ENCODE measurements at places on chromosomes 12 and 14.

DNA sequence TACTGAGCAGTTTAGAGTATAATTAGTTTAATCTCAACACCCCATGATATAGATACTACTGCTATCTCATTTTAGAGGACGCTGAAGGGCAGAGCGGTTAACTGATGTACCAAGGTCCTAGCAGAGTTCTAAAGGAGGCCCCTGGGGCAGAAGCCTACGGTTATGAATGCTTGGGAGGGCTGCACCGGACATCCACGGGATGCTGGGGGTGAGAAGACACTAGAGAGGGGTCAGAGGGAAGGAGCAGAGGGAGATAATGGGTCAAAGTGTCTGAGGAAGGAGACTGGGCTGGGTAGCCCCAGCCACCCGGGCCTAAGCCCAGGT, 1.6 kb upstream of the ACTR6 start:
- DNase-seq = no peak

DNA sequence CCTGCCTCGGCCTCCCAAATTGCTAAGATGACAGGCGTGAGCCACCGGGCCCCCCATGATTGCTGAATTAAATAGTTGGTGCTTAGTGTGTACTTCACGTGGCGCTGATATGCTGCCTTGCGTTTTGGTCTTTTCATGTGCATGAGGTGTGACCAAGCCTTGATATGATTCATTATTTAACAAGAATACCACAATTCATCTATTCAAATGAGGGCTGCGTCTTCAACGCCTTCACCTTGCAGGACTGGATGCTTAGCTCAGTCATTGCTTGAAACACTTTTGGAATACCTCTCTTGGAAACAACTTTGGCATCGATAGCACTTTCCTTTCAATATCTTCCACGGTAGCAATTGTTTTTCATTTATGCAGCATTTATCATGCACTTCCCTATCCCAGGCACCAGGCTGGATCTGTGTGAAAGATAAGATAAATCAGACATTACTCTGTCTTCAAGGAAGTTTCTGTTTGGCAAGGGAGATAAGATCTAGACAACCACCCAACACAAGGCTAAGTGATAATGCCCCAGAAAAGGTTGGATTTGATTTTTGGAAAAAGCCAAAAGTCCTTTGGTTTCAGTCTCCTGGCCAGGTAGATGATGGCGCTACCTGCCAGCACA, 1.3 kb upstream of the TEAD4 start:
- no peak for DNase-seq

DNA sequence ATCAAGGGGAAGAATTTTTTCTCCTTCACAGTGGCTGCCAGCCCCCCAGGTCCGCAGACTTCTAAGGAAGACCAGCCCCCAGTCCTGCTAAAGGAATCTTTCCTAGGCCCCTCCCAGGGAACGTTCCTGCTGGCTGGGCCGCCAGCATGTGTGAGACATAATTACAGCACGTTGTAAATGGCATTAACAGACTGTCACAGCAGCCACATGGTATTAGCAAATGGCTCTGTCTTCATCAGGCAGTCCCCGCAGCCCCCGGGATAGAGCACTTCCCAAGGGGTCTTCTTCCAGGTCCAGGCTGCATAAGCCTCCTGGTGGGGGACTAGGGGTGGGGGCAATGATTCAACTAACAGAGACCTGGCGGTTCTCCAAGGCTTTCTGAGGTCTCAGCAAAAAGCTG, 34.9 kb upstream of the FAM222A start:
- no peak for DNase-seq

DNA sequence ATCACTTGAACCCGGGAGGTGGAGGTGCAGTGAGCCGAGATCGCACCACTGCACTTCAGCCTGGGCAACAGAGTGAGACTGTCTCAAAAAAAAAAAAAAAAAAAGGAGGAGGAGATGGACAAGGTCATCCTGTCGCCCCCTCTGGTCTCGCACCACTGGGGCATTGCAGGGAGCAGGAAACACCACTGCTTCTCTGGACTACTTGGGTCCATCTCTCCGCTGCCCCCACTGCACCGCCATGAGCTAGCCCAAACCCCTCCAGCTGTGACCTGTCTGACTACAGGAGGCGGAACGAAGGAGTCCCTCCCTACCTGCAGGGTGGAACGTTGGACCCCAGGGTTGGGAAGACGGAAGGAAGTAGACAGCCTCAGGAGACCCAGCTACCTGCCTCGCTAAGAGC, 18.2 kb upstream of the FAM222A start:
- no peak for DNase-seq

- DNase-seq = no peak
These were observed 158.8 kb downstream of the TMTC3 start for GRCh38 chr12:88300931-88301330.

DNA sequence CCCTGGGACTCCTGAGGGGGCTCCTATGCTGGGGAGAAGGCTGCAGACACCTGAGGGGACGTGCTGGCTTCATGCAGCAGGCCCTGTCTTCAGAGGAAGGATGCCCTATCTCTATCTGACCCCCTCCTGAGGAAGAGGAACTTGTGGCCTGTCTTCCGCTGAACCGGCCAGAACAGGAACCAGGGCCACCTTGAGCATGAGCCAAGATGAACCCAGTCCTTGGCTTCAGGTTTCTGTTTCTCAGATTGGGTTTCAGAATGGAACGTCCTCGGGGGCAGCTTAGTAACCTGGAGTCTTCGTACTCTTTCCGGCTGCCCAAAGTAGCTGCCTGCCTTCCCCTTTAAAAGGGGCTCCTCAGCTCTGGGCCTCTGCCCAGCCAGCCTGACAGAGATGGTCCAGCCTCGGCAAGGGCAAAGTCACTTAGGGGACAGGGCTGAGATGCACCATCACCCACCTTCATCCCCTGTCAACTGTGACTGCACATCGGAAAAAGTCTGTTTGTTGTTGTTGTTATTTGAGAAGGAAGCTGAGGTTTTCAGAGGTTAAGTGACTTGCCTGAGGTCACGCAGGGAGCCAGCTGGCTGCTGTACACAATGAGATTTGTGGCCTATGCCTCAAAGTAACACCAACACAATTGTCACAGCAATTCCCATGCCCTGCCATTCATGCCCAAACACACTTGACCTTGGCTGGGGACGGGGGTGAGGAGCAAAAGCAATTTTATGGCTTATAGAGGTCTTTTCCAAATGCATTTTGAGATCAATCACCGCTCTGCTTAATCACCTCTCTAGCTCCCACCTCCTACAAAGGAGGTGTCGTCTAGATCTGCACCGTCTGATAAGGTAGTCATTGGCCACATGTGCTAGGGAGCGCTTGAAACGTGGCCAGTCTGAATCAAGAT, 13.4 kb downstream of the ASB2 start:
- no peak for DNase-seq

DNA sequence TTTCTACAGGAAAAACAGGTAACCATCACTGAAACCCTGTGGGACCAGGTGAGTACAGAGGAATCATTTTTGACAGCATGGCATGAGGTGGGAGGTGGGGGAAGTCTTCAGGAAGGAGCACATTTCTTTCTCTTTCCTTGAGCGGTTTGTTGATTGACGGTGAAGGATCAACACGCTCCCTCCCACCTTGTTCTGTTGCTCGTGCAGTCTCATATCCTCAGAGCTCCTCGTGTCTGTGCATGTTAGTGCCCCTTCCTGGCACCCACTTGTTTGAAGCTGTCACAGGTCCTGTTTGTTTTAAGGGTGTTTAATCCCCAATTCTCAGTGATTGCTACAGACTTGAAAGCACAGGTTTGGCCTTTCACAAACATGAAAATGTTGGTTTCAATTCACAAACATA, 4.4 kb downstream of the C12orf54 start:
- DNase-seq = no peak

GRCh38 chr12:47652521-47653234, 53.2 kb downstream of the RPAP3 start:
- DNase-seq = no peak

DNA sequence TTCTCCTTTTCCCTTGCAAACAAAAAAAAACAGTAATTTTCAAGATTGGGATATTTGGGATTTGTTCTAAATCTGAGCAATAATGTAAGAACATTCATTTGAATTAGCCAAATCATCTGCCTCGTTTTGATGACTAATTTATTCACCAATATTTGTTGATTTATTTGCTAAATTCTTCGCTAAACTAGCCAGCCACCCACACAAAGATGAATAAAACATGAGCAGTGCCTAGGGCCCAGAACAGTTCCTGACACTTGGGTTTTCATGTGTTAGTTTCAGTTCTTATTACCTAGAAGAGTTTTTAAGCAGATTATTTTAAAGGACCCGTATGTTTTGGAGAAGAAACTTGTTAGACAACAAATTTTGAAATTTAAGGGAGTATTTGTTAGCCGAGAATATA, 1.4 kb downstream of the ETNK1 start:
- no peak for DNase-seq

DNA sequence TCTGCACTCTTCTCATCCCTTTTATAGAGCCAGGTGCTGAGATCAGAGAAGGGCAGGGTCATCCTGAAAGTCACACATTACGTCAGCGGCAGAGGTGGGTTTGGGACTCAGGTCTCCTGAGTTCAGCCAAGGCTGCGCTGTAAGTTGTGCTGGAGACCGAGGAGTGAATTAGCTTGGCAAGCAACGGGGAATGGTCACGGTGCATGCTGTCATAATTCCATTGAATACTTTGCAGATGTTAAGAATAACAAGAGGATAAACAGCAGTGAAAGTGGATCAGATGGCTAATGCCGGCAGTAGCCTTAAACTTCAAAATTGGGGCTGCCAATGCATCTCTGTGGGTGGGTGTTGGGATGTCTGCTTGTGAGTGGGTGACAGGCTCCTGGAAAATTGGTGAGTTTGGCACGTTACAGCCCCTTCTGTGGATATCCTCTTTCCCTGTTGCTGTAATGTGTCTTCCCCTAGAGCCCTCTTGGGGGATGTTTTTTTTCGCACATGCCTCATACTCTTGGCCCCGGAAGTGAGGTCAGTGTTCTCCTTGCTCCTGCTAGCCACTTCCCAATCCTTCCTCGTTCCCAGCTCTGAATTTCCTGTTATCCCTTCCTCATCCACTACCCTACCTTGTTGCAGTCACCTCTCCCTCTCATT, 287.1 kb upstream of the SRRM4 start:
- DNase-seq = no peak

DNA sequence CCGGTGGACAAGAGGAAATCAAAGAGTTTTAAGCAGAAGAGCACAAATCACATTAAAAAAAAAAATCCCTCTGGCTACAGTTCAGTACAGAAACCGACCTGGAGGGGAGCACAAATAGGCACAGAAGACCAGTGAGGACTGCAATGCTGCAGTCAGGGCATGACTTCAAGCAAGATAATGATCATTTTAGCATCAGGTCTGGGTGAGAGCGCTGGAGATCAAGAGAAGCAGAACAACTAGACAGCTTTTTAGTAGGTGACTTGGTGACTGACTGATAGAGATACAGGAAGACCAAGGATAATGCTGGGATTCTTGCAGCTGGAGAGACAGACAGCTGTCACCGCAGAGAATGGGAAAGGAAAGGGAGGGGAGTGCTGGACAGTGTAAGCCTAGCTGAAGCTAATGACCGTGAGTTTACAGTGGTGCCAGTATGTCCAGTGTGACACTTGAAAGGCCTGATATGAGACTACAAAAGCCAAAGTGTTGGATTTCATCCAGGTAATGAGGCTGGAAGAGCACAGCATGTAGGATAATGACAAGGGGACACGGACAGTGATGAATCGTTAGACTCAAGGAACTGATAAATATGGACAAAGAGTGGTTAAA, 5.6 kb downstream of the NFYB start:
- no peak for DNase-seq

- no peak for DNase-seq
These were observed 189.0 kb downstream of the SOX5 start for GRCh38 chr12:23760495-23760894.

DNA sequence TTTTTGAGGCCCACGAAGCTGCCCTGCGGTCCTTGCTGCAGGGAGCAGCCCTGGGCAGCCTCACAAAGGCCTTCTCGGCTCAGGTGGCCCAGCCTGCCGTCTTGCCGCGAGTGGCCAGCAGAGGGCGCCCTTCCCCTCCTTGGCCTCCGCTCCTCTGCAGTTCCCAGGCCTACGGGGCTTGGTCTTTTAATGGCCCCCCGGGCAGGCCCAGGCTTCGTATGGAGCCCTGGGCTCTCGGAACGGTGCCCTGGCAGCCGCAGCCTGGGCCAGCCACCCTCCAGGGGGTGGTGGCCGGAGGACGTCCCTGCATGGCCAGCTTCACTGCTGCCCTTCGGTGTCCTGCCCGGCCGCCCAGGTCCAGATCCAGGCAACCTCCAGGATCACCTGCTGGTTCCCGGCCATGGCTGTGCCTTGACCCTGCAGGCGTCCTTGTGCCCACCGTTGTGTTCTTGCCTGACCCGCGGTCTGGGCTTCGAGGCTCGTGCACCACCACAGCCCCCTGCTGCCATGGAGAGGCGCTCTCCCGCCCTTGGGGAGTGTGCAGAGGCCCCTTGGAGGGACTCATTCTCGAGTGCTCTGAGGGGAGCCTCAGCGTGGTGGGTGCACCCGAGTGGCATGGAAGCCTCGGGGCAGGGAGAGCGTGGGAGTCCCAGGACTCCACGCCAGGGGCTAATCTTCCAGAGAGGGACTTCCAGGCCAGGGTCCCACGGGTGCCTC, 9.4 kb downstream of the ASPG start:
- peak; percentile 66 for DNase-seq

DNA sequence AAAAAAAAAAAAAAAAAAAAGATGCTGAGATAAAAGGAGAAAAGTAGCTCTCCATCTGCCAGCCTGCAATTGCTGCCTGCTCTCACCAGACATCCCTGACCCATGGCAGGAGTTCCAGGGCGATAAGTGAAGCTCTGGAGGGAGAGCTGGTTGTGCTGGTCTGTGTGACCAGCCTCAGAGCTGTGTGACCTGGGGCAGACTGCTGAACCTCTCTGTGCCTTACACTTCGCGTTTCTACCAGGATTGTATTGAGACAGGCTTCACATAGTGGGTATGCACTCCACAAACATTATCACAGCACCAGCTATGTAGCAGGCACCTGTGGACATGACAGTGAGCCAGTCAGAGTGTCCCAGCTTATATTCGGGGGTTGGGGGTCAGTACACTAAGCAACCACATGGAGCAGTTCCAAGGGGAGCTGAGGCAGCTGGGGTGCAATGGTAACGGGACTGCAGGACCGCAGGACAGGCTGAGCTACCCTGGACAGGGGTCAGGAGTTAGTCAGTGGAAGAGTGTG, 57.5 kb downstream of the RBM19 start:
- DNase-seq = no peak

- no peak for DNase-seq
These were observed 127.2 kb downstream of the BCAT1 start for GRCh38 chr12:24821691-24822090.

DNA sequence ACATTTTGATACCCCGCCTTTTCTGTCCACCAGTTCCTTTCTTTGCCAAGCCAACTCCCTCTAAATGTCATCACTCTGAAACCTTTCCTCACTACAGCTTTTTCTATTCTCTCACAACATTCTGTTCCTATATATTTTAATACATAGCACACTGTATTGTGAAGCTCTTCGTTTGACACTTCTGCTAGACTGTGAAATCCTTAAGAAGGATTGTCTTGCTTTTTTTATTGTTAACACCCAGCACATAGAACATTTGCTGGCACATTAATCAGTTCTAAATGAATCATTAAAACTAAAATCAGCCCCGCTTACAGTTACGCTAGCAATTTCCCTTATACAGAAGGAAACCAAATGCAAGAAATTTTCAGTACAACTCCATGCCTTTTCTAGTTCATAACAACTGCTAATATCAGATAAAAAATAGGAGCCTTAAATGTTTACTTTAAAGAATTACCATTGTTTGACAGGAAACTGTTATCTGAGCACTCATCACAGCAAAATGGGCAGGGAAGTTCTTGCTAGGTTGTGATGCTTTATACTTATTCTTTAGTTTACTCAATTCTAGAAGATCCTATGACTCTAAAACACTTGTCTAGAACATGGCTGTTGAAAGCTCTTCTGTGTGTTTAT, 93.5 kb downstream of the PPP1R12A start:
- no peak for DNase-seq

GRCh38 chr14:39097159-39097558, 5.9 kb downstream of the SEC23A start:
- DNase-seq = no peak

- DNase-seq = no peak
These were observed 150.3 kb downstream of the DAD1 start for GRCh38 chr14:22438742-22439141.
